Spinal cord (tissue), 10 donors: ENCODE measurements at places on chromosomes 7 and 10. TPM values are rescaled to one million over a fixed set of nuclear protein-coding genes. Genes with fewer than 3 reads are reported as not detected.

The ZNF425 gene
- total RNA-seq, result 5.7 TPM

The DEPP1 gene
- 25.2 TPM for total RNA-seq

The ABCA13 gene
- 5.8 TPM for total RNA-seq

- DNase-seq, result no peak
Observed at GRCh38 chr10:70445718-70446657, 4.5 kb upstream of the NODAL start.

- no peak for DNase-seq
Observed at GRCh38 chr7:85565276-85565675, 378.4 kb upstream of the SEMA3D start.

- DNase-seq, result no peak
Observed at GRCh38 chr7:38068461-38068860, 109.6 kb upstream of the STARD3NL start.

GRCh38 chr7:30238721-30239441 is 45.5 kb upstream of the ZNRF2 start:
- peak; percentile 81 for DNase-seq

- no peak for DNase-seq
Observed at GRCh38 chr7:6057316-6058129, 26.3 kb downstream of the ANKRD61 start.

- no peak for DNase-seq
Observed at GRCh38 chr10:119991816-119992215, 99.3 kb downstream of the SEC23IP start.

DNA sequence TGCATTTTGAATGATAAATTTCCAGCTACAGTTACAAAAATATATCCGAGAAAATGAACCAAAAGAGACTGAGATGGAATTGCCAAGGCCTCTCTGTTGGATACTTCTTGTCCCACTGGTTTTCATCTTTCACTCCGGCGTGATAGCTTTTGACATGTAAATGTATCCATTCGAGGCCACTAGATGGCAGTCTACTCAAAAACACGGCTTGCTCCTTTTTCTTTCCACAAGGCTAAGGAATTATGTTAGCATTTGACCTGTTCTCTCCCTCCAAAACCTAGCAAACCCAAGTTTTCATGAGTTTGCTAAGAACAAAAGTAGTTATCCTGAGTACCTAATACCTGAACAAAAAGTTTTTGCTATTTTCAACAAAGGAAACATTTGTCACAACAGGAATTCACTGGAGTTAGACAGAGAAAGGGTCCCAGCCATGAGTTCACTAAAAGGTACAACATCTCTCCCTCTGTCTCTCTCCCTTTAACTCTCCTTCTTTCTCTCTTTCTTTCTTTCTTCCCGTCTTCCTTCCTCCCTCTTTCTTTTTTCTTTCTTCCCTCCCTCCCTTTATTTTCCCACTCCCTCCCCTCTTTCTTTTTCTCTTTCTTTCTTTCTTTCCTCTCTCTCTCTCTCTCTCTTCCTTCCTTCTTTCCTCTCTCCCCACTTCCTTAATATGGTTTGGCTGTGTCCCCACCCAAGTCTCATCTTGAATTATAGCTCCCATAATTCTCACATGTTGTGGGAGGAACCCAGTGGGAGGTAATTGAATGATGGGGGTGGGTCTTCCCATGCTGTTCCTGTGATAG is 207.9 kb upstream of the MYO3A start:
- DNase-seq, result peak; percentile 86

DNA sequence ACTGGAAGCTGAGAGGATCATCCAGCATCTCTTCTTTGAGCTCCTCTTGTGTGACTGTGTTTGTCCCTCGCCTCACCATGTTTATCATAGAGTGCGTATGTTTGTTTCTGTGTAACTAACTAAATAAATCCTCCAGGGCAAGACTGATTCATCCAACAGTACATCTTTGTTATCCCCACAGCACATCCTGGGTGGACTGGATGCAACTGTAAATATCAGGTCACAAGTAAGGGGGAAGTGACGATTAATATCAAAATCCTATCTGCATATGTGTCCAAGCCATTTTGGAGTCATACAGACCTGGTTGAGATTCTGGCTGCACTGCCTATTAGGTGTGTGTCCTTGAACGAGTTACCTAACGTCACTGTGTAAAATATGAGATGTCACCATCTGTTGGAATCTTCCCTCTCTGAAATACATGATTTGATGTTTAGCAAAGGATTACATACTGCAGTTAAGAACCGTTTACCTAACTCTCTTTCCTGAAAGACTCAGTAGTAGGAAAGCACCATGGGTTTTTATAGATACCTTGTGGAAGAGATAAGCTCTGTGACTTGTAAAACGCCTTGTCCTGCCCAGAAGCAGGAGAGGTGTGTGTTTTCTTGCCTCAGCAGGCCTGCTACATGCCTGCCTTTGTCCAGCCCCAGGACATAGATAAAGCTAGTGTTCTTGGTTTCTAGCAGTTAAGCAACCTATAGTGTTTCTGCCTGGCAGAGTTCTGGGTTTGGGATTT is 25.8 kb downstream of the WBP1L start:
- DNase-seq, result no peak

GRCh38 chr7:8363407-8364015 is 69.9 kb upstream of the NXPH1 start:
- no peak for DNase-seq
